ENCODE measurements at places on chromosomes 16 and 17. TPM values are rescaled to one million over a fixed set of nuclear protein-coding genes. Genes with fewer than 3 reads are reported as not detected.

Gene MYH10
- 118 TPM for total RNA-seq

Gene TPSB2
- not detected for total RNA-seq

DNA sequence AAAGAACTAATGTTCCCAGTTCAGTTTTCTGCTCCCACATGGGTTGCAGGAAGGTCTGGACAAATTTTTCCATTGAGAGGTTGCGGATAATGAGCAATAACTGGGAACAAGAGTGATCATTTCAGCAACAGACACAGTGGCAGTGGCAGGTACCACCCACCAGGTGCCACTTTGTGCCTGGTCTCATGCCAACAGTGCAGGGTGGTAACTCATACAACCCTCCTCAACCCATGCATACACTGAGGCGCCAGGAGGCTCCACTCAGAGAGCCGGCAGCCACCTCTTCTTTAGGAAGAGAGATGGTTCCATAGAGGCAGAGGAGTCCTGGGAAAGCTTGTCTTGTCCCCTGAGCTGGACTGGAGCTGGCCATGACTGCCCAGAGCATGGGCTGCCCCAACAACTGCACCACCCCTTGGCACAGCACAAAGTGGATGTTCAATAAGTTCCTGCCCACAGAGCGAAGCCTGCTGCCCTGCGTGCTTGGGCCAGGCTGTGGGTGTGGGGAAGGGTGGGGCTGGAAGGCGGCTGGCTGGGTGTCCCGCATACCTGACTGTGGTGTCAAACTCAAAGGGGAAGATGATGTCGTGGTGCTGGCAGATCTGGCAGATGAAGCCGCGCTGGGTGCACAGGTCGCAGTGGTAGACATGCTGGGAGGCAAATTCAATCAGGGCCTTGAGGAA is 6.4 kb upstream of the ARHGAP27 start:
- DNase-seq, result no peak

GRCh38 chr16:31819948-31820347 is 53.7 kb upstream of the ZNF267 start:
- no peak for DNase-seq
